ENCODE measurements at places on chromosomes 5 and 9.

- DNase-seq: no peak
These were observed 13.1 kb downstream of the C9orf85 start for GRCh38 chr9:71924576-71924975.

- DNase-seq: no peak
These were observed 72.9 kb downstream of the COL27A1 start for GRCh38 chr9:114228016-114228808.

GRCh38 chr9:111870774-111871498 is 25.7 kb upstream of the UGCG start:
- DNase-seq: no peak

DNA sequence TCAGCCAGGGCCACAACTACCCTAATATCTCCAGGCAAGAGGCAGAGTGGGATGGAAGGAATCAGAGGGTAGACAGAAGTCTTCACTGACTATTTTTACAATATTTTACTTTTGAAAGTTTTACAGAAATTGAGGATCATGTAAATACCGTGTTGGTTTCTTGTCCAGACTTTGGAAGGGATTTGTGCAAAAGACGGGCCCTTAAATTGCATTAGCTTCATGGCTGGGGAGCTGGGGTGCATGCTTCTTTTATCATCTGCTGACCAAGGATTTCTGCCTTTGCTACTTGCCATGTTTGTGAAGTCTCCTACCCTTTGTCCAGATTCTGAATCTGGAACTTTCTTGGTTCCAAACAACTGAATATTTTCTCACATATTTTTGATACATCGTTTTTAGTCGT is 107.7 kb upstream of the GRIN3A start:
- DNase-seq: no peak

- no peak for DNase-seq
These were observed 36.4 kb upstream of the DAPK1 start for GRCh38 chr9:87461256-87461655.

DNA sequence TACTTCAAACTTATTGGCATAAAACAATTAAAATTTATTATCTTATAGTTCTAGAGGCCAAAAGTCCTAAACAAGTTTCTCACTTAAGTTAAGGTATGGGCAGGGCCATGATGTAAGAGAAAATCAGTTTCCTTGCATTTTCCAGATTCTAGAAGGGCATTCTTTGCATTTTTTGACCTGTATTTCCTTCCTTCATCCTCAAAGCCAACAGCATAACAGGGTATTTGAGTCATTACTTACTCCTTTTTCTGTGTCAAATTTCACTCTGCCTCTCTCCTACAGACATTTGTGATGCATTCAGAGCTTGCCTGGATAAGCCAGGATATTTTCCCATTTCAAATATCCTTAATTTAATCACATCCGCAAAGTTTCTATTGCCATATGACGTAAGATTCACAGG is 1499.0 kb downstream of the EFNA5 start:
- no peak for DNase-seq

Data from CD4-positive, alpha-beta T cell treated with Interleukin-15 for 4 hours (primary cell).